ENCODE measurements at places on chromosomes 1 and 21.

- DNase-seq: no peak
These were observed 256.5 kb downstream of the PAPPA2 start for GRCh38 chr1:176719447-176719846.

GRCh38 chr1:92980732-92981647, 19.7 kb upstream of the DIPK1A start:
- no peak for DNase-seq

GRCh38 chr1:76267631-76268030, 193.1 kb downstream of the ST6GALNAC3 start:
- no peak for DNase-seq

DNA sequence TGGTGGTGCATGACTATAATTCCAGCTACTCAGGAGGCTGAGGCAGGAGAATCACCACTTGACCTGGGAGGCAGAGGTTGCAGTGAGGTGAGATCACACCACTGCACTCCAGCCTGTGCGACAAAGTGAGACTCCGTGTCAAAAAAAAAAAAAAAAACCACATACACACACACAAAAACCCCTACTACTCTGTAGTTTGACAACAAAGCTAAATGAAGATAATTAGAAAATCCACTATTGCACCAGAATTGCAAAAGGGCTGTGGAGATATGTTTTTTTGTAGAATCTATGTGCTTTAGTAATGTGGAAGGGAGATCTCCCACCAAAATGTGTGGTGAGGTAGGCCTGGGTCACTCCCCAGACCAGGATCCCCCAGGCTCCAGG, 32.2 kb upstream of the KHDRBS1 start:
- DNase-seq: no peak

DNA sequence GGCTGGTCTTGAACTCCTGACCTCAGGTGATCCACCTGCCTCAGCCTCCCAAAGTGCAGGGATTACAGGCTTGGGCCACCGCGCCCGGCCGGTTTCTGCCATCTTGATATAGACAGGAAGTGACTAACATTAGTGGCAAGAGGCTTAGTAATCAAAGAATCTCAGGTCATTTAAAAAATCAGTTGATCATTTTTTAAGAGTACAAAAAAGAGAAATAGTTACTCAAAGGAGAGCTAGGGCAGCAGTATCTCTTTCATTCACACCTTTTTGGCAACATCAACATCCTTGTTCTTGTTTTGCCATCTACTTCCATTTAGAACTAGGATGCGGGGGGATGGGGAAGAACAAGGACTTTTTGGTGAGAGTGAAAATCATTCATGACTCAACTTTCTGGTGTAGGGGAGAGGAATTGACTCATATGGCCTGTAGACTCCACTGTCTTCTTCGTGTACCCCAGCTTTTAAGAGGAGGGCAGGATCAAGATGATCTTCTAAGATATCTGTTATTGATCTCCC, 8.8 kb downstream of the FCRLB start:
- no peak for DNase-seq

DNA sequence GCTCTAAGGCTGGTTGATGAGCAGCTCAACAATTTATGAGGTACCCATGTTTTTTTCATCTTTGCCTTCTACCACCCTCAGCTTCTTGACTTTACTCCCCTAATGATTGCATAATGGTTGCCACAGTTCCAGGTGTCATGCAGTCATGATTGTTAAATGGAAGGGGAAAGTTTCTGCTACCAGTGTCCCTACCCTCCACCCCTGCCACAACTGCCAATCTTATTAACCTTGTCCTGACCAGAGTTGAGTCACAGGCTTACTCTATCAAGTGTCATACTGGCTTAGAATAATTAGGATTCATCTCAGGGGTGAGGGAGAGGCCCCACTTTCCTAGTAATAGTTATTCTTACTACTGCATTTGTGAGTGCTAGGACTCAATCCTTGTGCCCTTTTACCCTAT, 7.9 kb upstream of the FUBP1 start:
- DNase-seq: no peak

GRCh38 chr1:154913273-154913672, 23.2 kb downstream of the PMVK start:
- no peak for DNase-seq

DNA sequence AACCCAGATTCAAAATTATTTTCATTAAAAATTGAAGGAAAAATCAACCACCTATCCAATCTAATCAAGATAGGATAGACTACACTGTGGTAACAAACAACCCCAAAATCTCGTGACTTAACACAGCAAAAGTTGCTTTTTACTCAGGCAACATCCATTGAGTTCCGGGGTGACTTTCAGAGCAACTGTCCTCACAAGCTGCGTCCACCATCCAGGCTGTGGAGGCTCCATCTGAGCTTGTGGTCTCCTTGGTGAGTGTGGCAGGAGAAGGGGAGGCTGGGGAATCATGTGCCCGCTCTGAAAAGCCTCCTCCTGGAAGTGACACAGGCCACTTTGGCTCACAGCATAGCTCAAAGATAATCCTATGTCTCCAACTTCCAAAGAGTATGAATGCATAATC, 52.4 kb downstream of the CD2 start:
- no peak for DNase-seq

DNA sequence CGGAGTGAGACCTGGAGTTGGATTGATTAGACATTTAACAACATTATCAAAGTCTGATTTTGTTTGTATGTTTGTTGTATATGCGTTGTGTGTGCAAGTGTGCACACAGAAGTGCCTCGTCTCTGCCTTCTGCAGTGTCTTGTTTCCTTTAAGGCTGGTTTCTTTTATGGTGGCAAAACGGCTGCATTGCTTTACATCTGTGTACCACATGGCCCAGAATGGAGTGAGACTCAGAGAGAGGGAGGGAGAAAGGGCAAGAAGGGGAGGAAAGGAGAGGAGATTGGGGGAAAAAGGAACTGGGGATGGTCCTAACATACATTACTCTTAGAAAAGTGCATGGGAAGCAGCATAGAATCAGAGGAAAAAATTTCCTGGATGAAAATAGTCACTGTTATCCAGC, 99.7 kb upstream of the WLS start:
- no peak for DNase-seq

DNA sequence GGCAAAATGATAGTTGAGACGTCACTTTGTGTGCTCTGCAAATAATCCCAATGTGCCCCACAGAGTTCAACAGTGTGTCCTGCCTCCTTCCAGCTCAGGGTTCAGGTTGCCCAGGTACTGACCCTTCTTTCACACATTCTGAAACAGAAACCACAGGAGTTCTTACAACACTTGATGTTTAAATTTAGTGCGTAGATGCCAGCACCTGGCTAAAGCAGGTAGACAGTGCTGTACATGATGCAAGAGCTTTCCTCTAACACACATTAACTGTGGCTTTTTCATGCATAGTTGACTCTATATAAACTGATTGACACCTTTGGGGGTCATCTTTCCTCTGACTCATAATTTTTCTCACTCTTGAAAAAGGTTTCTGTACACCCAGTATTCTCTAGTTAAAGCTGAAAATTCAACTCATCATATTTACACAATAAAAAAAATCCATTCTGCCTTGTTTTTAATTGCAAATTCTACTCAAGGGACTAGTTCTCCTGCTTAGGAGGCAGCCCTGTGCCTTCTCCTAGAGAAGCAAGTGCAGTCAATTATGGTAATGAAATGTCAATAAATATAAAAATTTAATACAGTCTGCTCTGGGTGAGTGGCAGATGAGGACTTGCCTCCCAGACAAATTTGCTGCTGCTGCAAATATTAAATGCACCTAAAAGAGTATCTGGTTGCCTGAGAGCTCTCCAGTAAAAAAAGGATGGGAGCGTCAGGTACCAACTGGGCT, 91.4 kb downstream of the NR5A2 start:
- DNase-seq: no peak

DNA sequence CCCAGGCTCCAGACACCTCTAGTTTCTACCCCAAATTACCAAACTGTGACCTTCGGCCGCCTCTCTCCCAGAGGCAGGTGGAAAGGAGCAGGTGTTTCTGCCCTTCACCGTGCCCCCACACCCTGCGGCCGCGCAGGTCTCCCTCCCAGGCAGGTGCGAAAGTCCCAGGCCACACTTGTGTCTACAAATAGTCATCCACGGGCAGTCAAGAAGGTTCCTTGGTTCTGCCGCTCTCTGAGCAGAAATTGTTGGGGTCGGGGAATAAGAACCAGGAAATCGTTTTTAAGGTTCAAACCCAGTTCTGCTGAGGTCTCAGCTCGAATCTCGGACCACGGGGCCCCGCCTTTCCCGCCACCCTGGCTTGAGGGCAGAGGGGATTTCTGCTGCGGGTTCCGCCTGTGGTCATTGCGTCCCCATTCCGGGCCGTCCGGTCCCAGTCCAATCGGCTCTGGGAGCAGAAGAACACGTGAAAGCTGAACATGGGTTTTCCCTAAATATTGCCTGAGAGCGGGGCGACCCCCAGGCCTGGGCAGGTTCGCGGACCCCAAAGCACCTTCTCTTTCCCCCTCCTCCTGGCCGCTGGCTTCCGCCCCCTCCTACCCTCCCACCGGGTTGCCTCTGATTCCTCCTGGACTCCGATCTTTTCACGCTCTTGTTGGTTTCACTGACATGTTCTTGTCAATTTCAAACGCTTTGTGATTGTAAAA, 1.2 kb upstream of the ATF3 start:
- DNase-seq: no peak

DNA sequence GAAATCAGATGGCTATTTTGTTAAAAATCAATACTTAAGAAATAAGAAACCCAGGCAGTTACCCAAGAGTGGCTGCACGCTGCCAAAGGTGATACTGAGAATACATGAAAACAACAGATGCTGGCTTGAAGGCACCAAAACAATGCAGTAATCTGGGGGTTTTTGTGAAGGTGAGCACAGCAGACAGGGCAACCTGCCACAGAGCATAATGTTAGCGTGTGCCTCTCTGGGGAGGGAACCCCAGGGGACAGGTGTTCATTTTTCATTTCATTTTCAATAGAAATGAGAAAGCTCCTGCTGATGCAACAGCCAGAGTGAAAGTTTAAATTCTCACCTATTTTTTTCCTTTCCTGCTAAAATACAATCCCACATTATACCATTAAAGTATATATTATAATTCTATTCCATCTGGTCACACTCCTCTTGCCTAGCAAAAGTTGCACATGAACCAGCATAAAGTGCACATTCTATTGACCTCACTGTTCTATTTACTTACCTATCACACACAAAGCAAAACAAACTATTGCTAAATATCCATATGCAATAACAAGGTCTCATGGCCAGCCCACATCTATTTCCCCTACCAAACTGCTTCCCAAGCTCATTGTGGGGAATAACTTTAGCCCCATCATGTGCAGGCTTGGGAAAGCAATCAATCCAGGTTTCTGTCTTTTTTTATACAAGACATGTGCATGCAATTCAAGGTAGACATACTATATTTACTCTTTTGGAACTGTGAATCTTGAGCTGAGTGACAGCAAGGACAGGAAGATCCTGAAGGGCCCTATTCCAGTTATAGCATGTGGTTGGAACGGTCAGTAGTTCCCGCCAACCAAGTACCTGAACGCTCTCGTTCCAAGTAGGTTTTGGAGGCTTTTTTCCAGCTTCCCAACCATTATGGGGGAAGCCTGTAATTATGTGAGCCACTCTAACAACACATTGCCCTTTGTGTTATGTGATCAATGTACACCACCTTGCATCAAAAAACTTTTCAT, 173.6 kb downstream of the RERE start:
- DNase-seq: no peak

DNA sequence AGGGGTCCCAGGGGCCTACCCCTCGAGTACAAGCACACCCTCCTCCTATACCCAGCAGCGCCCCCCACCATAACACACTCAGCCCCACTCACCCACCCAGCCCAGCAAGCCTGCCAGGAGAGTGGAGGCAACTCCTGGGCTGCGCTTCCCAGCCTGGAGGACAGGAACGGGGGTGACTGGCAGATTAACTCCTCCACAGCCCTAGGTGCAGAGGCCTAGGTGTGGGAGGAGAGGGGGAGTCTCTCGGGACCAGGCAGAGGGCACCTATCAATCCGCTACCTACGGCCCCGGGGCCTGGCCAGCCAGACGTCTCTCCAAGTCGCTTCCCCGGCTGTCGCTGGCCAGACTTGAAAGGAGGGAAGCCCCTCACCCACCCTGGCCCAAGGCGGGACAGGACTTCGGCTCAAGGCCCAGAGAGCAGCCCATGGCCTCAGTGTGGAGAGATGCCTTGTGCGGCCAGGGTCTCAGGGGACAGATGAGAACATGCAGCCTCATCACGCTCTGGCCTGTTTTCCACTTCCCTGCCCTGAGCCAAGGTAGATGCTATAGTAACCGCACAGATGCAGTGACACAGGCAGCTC, 24.9 kb downstream of the MATN1 start:
- DNase-seq: no peak

- no peak for DNase-seq
These were observed 2.1 kb downstream of the KHDC4 start for GRCh38 chr1:155932081-155932480.

DNA sequence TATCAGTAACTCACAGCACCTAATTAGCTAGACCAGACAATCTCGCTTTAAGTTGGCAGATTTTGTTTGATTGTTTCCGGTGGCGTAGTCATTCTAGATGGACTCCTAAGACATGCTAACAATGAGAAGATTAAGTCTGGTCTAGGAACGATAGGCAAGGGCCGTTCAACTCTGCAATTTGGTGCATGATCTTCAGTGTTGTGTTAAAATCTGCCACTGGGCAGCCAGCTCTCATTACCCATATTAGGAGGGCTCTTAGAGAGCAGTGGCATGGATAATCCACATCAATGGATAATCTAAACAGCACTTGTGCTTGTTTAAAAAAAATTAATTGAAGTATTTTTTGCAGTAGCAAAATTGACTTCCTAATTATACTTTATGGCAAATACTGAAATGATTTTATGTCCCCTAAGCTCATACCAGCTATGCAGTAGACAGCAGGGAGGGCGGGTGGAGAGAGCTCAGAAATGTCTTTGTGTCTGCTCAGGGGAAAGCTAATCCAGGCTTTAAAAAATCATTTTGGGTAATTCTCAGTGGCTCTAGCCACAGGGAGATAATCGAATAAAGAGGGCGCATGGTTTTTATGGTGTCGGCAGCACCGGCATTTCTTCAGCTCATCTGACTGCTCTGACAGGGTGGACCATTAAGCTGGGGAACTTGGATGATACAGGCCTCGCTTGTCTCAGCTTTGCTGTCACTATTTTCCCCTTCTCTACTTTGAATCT, 48.5 kb upstream of the IKBKE start:
- DNase-seq: no peak

DNA sequence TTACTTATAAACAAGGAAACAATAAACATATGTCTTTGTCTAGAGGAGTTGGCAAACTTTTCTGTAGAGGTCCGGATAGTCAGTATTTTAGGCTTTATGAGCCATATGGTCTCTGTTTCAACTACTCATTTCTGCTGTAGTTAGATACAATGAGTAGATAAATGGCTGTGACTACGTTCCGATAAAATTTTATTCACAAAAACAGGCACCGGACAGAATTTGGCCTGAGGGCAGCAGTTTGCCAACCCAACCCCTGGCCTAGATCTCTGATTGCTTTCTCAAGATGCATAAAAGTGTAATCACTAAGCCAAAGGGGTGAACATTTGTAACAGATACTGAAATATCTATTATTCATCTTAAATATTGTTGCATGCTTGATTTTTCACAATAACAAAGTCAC, 123.1 kb upstream of the ESRRG start:
- DNase-seq: no peak

DNA sequence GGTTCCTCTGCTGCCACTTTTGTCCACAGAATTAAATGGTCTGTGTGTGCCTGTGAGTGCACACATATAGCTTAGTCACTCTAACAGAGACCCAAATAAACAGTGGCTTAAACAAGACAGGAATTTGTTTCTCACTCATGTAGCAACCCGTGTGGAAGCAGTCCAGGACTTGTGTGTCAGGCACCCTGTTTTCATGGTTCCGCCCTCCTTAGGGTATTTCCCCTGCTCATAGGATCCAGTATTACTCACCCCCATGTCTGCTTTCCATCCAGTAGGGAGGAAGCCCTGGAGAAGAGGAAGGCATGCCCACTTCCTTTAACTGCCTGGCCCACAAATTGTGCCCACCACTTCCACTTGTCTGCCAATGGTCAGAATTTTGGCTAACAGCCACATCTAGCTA, 41.3 kb upstream of the TACSTD2 start:
- DNase-seq: no peak

Data from NCI-H2227 treated with DMSO at 0.1 percent for 48 hours (cell line).